Activated CD4-positive, alpha-beta memory T cell treated with anti-CD3 and anti-CD28 coated beads for 36 hours (primary cell): ENCODE measurements at places on chromosomes 7 and 10. TPM values are rescaled to one million over a fixed set of nuclear protein-coding genes. Genes with fewer than 3 reads are reported as not detected.

CHST15 gene
- total RNA-seq, result 0.05 TPM

POU6F2 gene
- not detected for total RNA-seq

SEM1 gene
- total RNA-seq, result 42.4 TPM

POT1 gene
- 32.7 TPM for total RNA-seq

GBX1 gene
- not detected for total RNA-seq

SRI gene
- 219 TPM for total RNA-seq

TBX20 gene
- total RNA-seq, result not detected

MPP7 gene
- total RNA-seq, result 11.6 TPM

VWDE gene
- total RNA-seq, result 2.3 TPM

CCL24 gene
- total RNA-seq, result not detected

LIPF gene
- total RNA-seq, result not detected

AOC1 gene
- not detected for total RNA-seq

KCNK18 gene
- total RNA-seq, result not detected

C10orf67 gene
- total RNA-seq, result 0.31 TPM

ZNF25 gene
- 8.8 TPM for total RNA-seq

AKR1D1 gene
- total RNA-seq, result not detected

GRCh38 chr10:129057856-129058663, 409.0 kb upstream of the MGMT start:
- DNase-seq, result peak; percentile 59

DNA sequence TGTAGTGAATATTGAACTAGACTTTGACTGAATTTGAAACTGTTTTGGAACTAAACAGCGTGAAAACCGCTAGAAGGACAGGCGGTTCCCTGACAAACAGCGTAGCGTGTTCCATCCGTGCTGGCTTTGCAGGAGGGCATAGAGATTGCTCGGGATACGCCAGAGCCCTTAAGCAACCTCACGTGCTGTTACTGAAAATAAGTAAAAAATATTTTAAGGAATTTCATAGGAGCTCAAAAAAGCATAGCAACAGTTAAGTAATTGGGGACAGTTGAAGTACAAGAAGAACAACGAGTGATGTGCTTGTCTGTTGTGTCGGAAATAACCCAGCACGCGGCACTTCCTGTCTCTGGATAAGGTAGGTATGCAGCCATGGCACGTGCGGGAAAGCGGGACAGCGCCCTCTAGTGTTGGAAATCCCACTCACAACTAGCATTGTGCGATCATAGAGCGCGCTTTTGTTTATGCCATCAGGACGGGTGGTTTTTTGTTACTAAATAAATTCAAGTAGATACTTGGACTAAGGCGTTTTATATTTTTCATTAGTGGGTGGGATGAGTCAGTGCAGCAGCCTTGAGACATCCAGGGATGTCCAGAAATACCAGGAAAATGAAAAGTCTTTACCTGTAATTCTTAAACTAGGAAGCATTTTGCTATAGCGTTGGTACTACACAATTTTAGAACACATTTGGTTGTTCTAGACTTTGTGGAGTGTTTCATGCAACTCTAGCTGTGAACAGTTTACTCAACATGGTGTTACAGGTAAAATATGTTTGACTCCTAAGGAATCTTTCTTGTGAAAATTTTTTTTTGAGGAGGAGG, 50.4 kb downstream of the DNAJB6 start:
- peak; percentile 94 for DNase-seq

- no peak for DNase-seq
These were observed 135.2 kb upstream of the ADO start for GRCh38 chr10:62669341-62669740.

DNA sequence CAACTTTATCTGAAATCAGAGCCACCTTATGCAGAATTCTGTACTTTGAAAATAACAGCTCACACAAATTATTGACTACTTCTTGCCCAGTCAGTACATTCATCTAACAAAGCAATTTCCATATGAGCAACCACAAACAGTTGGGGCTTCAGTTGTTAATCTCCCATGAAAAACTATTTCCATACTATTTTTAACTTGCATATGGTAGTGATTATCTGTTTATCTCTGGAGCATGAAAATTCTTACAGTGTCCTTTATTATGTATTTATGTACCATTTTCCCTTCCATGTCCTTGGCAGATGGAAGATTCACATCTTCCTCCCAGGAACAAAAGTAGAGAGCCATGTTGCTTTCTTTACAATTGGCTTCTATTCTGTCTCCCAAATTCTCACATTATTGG, 285.7 kb downstream of the CRPPA start:
- DNase-seq, result no peak

DNA sequence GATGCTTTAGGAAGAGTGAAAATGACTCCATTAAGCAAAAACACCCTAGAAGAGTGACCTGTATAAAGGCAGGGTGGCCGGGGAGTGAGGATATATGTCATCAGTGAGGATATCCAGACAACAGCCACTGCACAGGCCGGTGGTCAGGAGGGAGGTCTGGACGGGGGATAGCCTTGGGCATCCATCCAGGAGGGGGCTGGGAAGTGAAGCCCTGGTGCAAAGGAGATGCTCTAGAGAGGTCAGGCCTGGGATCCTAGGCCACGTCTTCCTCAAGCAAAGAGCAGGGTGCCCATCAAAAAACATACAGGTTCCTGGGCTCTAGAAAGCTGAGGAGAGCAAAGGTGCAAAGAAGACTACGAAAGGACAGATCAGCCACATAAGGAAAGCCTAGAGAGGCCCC, 25.6 kb downstream of the FAM171A1 start:
- no peak for DNase-seq

- no peak for DNase-seq
These were observed 526.6 kb downstream of the ZNF33B start for GRCh38 chr10:42111661-42112330.

DNA sequence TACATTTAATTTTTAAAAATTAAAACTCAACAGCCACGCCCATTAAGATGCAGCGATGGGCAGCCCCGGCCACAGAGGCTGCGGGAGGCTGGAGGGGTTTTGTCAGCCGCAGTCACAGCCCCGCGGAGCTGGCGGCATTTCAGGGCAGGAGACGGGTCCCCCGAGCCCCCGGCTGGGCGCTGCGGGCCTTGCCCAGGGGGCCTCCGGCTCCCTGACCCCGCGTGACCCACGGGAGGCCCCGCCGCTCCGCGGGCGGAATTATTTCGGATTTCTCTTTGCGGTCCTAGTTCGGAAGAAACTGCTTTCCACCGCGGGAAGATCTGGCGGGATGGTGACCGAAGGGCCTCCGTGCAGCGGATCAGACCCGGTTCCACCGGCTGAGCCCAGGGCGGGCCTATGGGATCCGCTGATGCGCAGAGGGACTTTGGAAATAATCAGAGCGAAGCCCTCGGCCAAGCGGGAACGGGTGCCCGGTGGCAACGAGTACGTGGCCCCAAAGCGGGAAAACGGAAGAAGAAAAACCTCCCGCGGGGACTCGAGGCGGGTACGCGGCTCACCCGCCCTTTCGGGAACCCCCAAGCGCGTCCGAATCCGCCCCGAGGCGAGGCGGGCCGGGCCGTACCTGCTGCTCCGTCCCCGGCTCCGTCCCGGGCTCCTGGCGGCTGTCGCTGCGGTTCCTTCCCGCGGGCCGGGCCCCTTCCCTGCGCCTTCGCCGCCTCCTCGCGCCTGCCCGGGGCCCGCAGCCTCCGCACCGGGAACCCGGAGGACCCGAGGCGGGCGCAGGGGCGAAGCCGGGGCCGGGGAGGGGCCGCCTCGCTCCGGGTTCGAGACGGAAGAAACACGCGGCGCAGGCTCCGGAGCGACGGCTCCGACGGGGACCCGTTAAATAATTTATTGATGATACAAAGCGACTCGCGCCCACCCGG, 1.7 kb downstream of the NKX6-2 start:
- no peak for DNase-seq

- DNase-seq, result no peak
These were observed 8.0 kb downstream of the SUFU start for GRCh38 chr10:102511583-102512274.

DNA sequence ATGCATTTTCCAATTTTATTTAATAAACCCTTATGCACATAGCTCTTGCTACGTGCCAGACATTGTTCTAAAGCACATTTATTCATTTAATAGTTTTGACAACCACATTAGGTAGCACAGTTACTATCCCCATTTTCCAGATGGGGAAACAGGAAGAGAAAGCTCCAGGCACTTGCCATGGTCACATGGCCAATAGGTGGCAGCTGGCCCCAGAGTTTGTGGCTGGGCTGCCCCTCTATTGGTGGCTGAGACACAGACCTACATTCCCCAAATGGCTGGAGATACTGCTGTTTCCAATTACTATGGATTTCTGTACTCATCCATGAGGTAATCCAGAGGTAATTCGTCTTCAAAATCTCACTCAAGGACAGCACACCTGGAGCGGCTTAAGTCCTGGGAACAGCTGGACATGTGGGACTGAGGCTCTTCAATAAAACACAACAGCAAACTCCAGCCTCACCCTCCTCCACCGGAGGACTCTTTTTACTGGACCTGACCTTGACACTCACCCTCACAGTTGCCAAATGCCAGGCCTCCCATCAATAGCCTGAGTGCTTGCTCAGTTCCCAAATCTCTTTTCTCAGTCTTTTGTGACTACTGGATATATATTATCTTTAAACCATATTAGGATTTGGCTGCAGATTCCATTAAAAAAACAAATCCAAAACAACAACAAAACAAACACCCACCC, 106.1 kb downstream of the CLEC2L start:
- no peak for DNase-seq

GRCh38 chr10:59839576-59839975, 66.8 kb downstream of the CCDC6 start:
- DNase-seq, result no peak

GRCh38 chr10:80274396-80275134, 14.9 kb downstream of the MAT1A start:
- no peak for DNase-seq

- DNase-seq, result no peak
These were observed 118.3 kb downstream of the ARID5B start for GRCh38 chr10:62019685-62020359.

DNA sequence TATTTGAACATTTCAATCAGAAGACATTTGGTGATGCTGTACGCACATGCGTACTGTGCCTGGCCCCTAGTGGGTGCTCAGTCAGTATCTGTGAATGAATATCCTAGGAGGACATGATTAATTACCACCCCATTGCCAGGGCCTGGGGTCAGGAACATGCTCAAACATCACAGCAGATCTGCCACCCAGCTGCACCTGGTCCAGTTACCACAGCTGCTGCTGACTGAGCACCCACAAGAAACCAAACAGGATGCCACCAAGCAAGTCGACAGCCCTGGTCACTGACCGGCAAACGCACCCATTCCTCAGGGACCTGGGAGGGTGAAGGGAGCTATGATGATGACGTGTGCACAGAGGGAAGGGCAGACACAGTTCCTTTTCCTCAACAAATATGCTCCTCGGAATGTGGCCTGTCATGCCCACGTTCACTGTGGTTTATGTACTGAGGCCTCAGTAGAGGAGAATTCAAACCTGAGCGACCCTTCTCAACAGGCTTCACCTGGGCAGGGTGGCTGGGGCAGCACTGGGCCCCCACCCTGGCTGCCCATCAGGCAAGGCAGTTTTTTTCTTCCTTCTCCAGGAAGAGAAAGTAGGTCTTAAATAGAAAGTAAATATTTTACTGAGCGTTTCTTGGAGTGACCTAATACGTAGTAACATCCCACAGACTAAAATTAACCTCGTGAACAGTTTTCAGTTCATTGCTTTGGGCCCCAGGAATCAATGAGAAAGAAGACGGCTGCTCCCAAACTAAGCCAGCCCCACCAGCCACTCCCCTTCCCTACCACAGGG, 13.4 kb downstream of the CTBP2 start:
- DNase-seq, result no peak

GRCh38 chr10:8300925-8301324, 246.4 kb downstream of the GATA3 start:
- DNase-seq, result no peak

GRCh38 chr10:26858707-26859034, 2.1 kb downstream of the ABI1 start:
- no peak for DNase-seq

DNA sequence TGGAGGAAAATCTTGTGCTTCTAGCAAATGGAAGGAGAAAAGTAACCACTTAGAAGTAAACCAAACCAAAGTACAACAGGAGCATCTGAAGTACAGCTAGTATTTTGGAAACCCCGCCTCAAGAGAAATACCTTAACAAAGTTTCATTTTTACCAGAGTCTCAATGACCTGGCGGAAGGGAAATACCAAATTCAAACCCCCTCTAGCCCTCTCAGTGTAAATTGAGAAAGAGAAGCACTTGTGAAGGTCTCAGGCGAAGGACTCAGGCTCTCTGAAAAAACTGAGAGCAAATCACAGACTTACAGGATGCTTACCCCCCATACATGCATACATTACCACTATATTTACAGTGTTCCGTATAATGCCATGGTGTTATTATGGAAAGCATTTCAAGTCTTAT, 70.1 kb downstream of the ZPBP start:
- DNase-seq, result no peak

GRCh38 chr7:101817471-101818286, at the start of gene CUX1:
TSS of gene CUX1 (plus strand) at chr7:101817626. CDS start at chr7:101817640, 14 bp downstream.
- peak; percentile 34 for DNase-seq

DNA sequence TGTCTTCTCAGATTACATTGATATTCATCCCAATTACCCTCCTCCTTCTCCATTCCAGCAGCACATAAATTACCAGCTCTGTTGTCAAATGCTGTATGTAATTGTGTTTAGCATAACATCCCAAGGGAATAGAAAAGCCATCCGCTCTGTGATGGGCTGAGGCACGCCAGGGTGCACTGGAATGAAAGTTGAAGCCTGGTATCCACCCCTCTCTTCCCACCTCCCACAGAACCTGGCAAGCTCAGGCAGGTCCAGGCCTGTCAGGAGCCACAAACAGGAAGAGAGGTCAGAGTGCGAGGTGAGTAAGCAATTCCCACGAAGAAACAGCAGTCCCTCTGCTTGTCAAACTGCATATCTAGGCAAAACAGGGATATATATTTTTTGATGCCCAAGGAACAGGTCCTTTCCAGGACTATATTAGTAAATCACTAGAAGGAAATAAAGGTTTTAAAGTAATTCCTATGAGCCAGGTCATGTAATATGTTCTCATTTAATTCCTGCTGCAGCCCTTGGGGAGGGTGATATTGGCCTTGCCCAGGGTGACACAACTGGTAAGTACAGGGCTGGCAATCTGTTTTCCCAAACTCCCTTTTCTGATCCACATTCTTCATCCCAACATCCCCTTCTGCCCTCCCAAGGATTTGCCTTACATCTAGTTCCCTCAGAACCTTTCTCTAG, 155.6 kb upstream of the GHITM start:
- DNase-seq, result no peak

DNA sequence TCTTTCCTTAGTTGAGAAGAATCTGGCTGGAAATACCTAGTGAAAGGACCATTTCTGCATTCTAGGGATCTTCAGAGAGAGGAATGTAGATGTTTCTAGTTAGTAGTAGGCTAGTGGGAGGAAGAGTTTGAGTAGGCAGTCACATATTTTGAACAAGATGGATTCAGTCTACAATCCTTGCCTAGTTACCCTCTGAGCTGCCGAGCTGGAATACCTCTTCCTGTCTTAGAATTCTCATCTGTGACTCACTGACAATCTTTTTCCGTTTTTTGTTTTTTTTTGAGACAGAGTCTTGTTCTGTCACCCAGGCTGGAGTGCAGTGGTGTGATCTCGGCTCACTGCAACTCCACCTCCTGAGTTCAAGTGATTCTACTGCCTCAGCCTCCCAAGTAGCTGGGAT, 30.7 kb upstream of the PLPP4 start:
- DNase-seq, result no peak

- DNase-seq, result no peak
These were observed 7.7 kb upstream of the COBL start for GRCh38 chr7:51324206-51324898.

GRCh38 chr7:128799451-128799850, 7.7 kb downstream of the CCDC136 start:
- no peak for DNase-seq
